NCI-H2171 (cell line): ENCODE measurements at places on chromosomes 12 and 14.

- DNase-seq, result no peak
Observed at GRCh38 chr12:15808652-15809051, 19.5 kb upstream of the EPS8 start.

DNA sequence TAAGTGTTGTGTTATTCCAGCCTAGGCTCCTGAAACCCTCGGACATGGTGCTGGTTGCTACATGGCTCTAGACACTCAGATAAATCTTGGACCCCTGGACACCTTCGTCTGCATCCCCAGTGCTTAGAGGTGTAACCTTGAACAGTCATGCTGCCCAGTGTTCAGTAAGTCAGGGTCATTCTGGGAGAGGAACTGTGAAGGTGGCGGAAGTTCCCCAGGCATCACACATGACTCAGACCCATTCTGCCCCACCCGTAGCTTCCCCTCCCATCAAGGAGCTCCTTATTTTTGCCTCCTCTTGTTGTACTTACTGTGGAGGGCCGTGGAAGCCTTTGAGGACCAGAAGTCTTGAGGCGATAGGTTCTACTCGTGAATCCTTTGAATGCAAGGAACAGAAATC is 18.1 kb upstream of the SSPN start:
- no peak for DNase-seq

DNA sequence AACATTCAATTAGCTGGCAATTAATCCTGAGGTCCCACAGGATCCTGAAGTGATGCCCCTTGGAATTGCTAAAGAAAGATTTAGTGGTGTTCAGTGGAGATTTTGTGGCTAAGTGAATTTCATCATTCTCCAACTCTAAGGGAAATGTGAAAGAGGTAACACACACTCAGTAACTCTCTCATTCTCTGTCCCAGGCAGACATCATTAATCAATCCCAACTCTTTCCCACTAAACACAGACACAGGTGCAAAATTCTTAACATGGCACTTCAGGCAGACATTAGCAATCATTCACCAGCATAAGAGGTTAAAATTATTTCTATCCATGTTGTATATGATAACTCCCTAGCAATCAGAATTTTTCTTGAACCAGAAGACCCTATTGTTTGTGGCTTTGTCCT is 40.2 kb downstream of the TRPV4 start:
- no peak for DNase-seq

DNA sequence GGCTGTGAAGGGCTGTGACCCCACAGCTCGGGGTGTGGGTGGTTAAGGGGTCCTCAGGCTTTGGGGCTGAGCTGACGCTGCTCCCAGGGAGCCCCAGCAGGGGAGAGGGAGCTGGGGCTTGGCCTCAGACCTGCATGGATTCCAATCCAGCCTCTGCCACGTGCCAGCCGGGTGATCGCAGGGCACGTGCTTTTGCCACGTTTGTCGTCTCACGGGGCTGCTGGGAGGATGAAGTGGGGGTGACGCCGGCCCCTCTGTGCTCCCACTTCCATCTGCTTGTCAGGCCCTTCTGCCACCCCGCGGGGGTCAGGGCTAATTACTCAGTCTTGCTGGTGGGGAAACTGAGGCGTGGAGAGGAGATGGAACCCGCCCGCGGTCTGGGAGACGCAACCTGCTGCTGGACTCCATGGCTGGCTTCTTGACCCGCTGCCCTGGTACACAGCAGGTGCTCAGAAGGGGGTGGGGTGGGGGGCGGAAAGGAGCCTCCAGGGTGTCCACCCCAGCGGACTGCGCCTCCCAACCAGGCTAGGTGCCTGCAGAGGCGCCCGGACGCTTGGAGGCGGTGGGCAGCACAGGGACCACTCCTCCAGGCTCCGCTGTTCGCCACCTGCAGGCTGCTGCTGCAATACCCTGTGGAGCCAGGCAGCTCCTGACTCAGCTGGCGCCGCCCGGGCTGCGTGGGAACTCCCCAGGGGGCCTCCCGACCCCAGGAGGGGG is 36.4 kb upstream of the PRIMA1 start:
- no peak for DNase-seq

GRCh38 chr12:2291947-2292346 is 239.2 kb downstream of the CACNA1C start:
- no peak for DNase-seq
